ENCODE measurements at places on chromosomes 11 and 22.
A peak's percentile ranks its signal among the peaks of the same experiment; 100 is the strongest.

GRCh38 chr22:37300551-37301017 is 18.3 kb downstream of the CYTH4 start:
- DNase-seq, result no peak

DNA sequence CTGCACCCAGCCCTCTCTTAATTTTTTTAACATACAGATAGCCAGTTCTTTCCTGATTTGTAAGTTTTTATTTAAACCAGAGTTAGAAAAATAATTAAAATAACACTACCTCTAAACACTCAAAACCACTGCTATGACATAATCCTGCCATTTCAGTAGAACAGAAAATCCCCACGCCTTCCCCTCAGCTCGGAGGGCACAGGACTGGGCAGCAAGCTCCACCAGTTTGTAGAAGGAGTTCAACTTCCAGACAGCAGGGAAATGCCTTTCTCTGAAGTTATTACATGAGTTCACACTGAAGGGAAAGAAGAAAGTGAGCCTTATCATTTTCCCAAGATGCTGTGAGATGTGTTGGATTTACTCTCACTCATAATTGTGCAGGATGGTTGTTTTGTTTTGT is 114.4 kb downstream of the MRTFA start:
- no peak for DNase-seq

DNA sequence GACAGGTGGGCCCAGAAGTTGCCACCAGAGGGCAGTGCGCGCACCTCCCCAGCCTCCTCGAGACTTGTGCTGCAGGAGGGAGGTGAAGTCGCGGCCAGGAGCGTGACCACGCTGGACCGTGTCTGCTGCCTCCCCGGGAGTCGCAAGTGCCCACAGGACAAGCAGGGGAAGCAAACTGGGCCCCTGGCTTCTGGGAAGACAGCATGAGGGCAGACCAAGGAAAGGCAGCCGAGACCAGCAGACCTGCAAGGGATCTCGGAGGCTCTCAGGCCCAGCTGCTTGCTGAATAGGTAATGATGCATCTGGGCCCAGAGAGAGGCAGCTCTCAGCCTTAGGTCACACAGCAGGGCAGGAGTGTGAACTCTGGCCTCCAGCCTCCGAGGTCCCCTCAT is 17.0 kb upstream of the IL2RB start:
- peak; percentile 85 for DNase-seq

DNA sequence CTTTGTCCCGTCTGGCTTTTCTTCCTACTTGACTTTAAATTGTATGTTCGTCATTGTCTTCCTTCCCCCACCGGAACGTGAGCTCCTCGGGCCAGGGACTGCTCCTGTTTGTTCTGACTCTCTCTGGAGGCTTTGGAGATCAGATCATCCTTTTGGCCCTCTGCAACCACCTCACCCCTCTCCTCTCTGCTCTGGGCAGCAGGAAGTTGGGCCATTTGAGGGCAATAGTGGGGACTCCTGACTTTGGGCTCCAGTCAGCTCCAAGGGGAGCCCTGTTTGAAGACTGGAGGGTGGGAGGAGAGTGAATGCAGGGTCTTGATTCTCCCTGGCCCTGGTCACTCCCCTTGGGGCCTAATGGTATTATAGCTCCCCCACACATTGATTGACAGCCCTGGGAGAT is 186.3 kb upstream of the B3GAT1 start:
- peak; percentile 29 for DNase-seq

- no peak for DNase-seq
Observed at GRCh38 chr22:22327723-22328122, 83.1 kb downstream of the VPREB1 start.

- DNase-seq, result no peak
Observed at GRCh38 chr11:57618438-57618837, 21.0 kb downstream of the SERPING1 start.

DNA sequence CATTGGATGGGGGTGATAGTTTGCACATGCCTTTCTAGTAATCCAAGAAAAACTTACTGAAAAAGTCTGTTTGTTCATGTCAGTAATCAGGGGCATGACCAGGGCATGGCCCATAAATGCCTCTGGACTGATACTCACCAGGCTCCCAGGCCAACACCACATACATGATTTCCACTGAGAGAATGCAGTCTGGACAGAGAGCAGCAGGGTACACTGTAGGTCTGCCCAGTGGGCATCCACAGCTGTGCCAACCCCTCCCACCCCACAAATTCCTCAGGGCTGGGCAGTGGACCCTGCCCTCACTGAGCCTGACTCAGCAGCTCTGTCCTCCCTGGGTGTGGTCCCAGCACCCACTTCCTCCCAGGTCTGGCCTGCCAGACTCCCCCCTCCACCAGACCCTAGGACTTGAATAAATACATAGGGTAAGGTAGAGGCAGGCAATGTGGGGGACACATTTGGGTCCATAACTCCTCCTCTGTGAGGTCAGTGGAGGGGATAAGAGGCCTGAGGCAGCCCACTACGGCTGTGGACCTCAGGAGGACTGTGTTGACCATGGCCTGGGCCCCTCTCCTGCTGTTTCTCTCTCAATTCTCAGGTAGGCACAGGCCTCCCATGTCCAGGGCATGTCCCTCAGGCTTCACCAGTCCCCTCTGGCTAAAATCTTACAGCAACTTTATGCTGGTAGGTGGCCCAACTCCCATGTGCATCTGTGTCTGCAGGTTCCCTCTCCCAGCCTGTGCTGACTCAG is 92.2 kb upstream of the TOP3B start:
- DNase-seq, result no peak

GRCh38 chr22:36366291-36366708 is 21.5 kb downstream of the MYH9 start:
- no peak for DNase-seq

GRCh38 chr22:47112994-47113852 is 350.8 kb downstream of the TBC1D22A start:
- DNase-seq, result no peak

DNA sequence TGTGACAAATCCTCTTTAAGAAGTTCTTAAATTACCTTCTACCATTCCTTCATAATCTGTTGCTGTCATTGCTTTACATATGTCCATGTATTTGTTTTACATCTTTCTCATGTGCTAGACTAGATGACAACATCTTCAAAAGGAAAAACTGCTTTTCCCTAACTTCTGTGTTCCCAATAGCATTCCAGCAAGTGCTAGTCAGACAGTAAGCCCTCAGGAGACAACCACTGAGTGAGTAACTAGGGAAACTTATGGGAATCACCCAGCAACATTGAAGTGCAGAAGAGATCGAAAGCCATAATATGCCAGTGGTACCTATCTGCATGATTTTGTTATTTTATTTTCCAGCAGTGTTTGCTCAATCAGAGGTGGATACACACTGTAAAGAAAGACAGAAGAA is 889.7 kb upstream of the API5 start:
- no peak for DNase-seq

DNA sequence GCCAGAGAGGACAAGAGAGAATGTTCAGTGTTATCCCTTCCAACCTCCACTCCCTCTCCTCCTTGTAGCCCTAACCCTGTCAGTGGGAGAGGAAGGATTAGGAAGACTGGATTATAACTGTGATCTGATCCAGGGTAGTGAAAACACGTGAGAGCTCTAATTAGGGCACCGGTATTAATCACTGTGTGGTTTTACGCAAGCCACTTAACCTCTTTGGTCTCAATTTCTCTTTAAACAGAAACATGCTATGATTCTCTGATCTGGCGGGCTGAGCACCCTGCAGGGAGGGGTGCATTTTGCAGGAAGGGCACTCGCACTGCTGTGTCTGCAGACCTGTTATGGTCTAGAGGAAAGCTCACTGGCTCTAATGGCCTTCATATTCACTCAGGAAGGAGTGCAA is 11.5 kb downstream of the RPL27A start:
- DNase-seq, result no peak

GRCh38 chr11:385594-386351 is 8.2 kb upstream of the PKP3 start:
- DNase-seq, result no peak

GRCh38 chr22:18063306-18063705 is 14.5 kb upstream of the PEX26 start:
- no peak for DNase-seq

GRCh38 chr11:65780770-65781151 is at the start of gene AP5B1:
Gene AP5B1 (minus strand): TSS chr11:65780976. CDS start chr11:65780591, 385 bp downstream.
- DNase-seq, result peak; percentile 74

- DNase-seq, result no peak
Observed at GRCh38 chr11:285021-285893, 3.7 kb upstream of the PGGHG start.

- DNase-seq, result no peak
Observed at GRCh38 chr11:36377759-36378564, 81.9 kb downstream of the PRR5L start.

DNA sequence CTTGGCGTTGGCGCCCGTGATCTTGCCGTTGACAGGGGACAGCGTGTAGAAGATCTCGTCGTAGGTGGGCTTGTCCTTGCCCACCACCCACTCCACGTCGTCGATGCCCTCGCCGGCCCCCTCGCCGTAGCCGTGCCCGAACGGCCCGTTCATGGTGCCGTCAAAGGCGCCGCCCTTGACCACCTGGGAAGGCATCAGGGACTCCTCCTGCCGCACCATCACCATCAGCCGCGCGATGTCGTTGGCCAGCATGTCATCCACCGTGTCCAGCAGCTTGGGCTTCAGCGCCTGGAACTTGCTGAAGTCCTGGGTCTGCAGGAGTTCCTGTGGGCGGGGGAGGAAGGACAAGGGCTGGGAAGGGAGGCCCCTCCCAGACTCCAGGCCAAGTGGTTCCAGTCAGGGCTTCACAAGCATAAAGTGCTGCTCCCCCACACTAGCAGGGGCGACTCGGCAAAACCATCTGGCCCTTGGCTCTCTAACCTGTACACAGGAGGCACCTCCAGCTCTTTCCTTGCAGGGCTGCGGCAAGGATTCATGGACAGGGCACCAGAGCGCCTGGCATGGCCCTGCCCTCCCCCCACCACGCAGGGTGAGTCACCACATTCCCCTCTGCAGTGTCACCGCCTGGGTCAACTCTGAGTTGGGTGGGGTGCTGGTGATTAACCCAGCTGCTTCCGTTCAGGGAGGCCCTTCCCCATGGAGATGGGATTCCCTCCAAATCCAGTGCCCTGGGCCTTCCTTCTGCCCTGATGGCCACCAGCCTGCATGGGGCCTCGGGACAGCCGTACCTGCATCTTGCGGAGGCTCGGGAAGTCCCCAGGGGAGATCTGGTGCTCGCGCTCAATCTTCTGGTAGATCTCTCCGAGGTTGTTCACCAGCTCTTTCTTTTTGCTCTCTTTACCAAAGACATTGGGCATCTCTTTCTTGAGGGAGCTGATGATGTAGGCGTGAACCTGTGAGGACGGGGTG is 10.4 kb upstream of the CDC42BPG start:
- peak; percentile 97 for DNase-seq

DNA sequence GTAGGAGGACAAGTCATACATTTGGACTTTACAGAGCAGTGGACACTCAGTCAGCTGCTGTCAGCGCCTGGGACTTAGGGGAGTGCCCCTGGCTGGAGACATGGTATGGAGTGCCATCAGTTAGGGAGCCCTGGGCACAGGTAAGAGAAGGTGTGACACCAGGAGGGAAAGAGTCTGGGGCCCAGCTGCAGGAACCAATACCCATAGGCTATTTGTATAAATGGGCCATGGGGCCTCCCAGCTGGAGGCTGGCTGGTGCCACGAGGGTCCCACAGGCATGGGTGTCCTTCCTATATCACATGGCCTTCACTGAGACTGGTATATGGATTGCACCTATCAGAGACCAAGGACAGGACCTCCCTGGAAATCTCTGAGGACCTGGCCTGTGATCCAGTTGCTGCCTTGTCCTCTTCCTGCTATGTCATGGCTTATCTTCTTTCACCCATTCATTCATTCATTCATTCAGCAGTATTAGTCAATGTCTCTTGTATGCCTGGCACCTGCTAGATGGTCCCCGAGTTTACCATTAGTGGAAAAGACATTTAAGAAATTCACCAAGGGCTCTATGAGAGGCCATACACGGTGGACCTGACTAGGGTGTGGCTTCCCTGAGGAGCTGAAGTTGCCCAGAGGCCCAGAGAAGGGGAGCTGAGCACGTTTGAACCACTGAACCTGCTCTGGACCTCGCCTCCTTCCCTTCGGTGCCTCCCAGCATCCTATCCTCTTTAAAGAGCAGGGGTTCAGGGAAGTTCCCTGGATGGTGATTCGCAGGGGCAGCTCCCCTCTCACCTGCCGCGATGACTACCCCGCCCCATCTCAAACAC is 850 bp upstream of the MIF start:
- DNase-seq, result no peak

DNA sequence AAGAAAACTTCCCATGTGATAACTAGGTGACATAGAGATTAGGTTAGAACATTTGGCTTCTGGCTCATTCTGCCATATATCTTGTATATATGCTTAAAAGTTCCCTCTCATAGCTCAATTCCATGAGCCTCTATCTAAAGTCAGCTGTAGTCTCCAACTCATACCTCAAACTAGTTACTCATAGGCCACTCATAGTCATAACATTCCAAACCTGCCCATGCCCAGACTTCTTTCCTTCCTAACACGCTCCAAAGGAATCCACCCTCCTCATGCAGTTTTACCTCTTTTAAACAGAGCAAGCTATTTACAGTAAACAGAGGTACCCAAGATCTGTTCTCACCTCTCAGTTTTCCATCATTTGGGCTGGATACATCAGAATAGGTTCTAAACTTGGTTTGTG is 39.4 kb downstream of the GLYATL2 start:
- no peak for DNase-seq

DNA sequence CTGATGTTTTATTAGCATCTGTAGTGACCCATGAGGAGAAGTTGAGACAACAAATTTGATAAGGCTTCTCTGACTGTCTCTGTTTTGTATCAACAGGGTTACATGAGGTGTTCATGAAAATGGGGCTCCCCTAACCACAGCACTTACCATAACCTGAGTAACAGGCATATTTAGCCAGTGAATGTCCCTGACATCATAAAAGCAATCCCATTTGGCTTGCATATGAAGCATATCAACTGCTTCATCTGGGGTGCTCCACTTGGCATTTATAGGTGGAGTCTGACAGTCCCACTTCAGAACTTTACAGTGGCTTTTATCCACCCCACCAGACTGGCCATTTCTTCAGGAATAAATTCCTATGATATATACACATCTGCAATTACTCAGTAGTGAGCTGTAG is 257.6 kb downstream of the LUZP2 start:
- no peak for DNase-seq
